Spleen (tissue), 13 donors: ENCODE measurements at places on chromosomes 1 and 21.

GRCh38 chr21:38266732-38267131 lies 9.9 kb downstream of the KCNJ15 start:
- DNase-seq: no peak

DNA sequence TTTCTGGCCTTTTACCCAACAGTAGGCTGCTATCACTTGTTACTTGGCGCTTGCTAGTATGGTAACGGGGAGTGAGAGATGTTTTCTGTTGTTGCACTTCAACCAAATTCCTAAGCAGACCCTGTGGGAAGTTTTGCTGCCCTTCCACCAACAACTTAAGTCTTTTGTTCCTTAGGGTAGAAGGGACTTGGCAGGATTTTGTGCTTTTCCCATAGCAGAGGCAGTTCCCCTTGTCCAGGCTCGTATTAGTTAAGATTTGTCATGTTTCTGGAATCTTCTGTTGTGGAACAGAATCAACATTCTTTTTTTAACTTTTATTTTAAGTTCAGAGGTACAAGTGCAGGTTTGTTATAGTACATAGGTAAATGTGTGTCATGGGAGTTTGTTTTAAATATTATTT lies 73.2 kb upstream of the SGIP1 start:
- DNase-seq: no peak

- no peak for DNase-seq
These were observed 28.5 kb downstream of the LRRC8B start for GRCh38 chr1:89553157-89553556.

- no peak for DNase-seq
These were observed 69.0 kb upstream of the KAZN start for GRCh38 chr1:14529475-14529874.

DNA sequence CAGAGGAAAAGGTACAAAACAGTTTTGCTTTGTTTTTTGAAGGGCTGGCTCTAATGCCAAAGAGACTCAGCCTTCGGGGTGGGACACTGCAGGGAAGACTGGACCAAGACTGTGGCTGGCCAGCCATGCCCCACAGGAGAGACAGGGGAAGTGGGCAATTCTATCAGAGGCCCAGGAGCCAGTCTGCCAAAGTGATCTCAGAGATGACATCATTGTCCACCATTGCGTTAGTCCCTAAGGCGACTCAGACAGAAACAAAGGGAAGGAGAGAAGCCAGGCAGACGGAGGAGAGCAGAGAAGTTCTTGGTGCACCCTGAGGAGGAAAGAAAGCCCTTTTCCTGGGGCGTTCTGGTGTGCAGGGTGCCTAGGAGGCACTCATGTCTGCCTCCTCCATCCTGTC lies 26.4 kb downstream of the OPTC start:
- no peak for DNase-seq

GRCh38 chr1:245388687-245389086 lies 233.9 kb downstream of the KIF26B start:
- DNase-seq: no peak

- DNase-seq: no peak
These were observed 32.3 kb upstream of the TARDBP start for GRCh38 chr1:10980094-10980577.

DNA sequence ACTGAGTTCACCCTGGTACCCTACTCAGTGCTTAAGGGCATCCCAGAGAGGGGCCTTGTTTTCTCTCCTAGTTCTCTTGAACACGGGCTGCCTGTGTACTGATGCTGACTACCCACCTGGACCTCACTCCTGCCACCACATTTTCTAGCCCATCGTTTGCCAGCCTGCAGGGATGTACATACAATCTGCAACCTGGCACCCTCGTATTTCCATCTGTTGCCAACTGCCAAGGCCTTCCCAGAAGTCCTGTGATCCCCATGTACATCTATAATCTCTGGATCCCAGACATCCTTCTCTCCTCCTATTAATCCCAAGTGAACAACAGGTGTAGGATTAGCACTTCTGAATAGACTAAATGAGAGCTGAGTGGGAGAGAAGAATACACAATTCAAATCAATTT lies 212.0 kb downstream of the SLC45A1 start:
- DNase-seq: no peak
